Foreskin keratinocyte (primary cell): ENCODE measurements at places on chromosomes 7 and 10. TPM values are rescaled to one million over a fixed set of nuclear protein-coding genes. Genes with fewer than 3 reads are reported as not detected.

SGMS1 gene
- total RNA-seq, result 25.3 and 27.3 TPM in 2 replicates

NEUROD6 gene
- total RNA-seq, result not detected in 2 replicates

AIFM2 gene
- total RNA-seq, result 2.7 and 2.8 TPM in 2 replicates

R3HCC1L gene
- total RNA-seq, result 12.6 and 13.9 TPM in 2 replicates

PPP1R3A gene
- not detected in 2 replicates for total RNA-seq

ARID5B gene
- 11.0 and 12.2 TPM in 2 replicates for total RNA-seq

ADARB2 gene
- not detected in 2 replicates for total RNA-seq

IGFBP1 gene
- not detected in 2 replicates for total RNA-seq

SPRN gene
- not detected in 2 replicates for total RNA-seq

NUTM2A gene
- total RNA-seq, result 1.3 and 1.7 TPM in 2 replicates

MCU gene
- 30.6 and 34.1 TPM in 2 replicates for total RNA-seq

MYOF gene
- total RNA-seq, result 227 and 235 TPM in 2 replicates

ANK3 gene
- 10.1 and 11.6 TPM in 2 replicates for total RNA-seq

FOXI2 gene
- total RNA-seq, result not detected in 2 replicates

CLDN15 gene
- 1.7 and 3.4 TPM in 2 replicates for total RNA-seq

FIS1 gene
- total RNA-seq, result 134 and 177 TPM in 2 replicates

STARD3NL gene
- total RNA-seq, result 37.0 TPM in 2 replicates

FGL2 gene
- not detected in 2 replicates for total RNA-seq

VAX1 gene
- 0.04 and 0.14 TPM in 2 replicates for total RNA-seq

RPEL1 gene
- total RNA-seq, result not detected in 2 replicates

PPP1R3C gene
- 0.85 and 2.2 TPM in 2 replicates for total RNA-seq

ANXA7 gene
- 118 and 130 TPM in 2 replicates for total RNA-seq

CHAT gene
- not detected in 2 replicates for total RNA-seq

ASCC1 gene
- total RNA-seq, result 27.7 and 28.8 TPM in 2 replicates

MEIG1 gene
- total RNA-seq, result 0.44 TPM in 1 of 2 replicates, not detected in the other

CLRN3 gene
- total RNA-seq, result not detected in 2 replicates

CACUL1 gene
- total RNA-seq, result 33.2 and 36.4 TPM in 2 replicates

KCP gene
- total RNA-seq, result 0.03 TPM in 1 of 2 replicates, not detected in the other

CYP26A1 gene
- total RNA-seq, result not detected in 2 replicates
